Neural progenitor cell (in vitro differentiated cells): ENCODE measurements at places on chromosomes 5 and 9. TPM values are rescaled to one million over a fixed set of nuclear protein-coding genes. Genes with fewer than 3 reads are reported as not detected.

Gene UBE2R2
- total RNA-seq, result 53.6 and 68.3 TPM in 2 replicates

Gene SLC1A1
- total RNA-seq, result 12.5 and 16.2 TPM in 2 replicates

- DNase-seq, result peak; percentile 16
Observed at GRCh38 chr5:160009591-160009989, 651 bp downstream of the TTC1 start.

DNA sequence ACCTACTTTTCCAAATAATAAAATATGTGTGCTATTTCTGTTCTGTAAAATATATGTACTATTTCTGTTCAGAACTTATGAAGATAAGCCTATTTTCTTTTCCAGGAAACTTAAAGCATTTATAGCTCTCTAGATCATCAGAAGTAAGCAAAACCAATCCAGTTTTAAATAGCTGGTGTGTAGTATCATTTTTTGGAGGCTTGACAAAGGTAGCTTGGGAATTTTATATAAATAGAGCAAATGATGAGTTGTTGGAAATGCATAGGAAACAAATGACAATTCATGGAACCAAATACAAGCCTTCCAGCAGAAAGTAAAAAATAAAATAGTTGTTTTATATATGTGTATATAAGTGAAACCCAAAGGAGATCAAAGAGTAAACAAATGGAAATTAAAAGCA, 1038.1 kb upstream of the ARRDC3 start:
- no peak for DNase-seq

GRCh38 chr5:14215901-14216300, 72.8 kb downstream of the TRIO start:
- peak; percentile 51 for DNase-seq

Gene DMRT3
- 0.41 and 0.90 TPM in 2 replicates for total RNA-seq

- no peak for DNase-seq
Observed at GRCh38 chr9:116383133-116383532, 229.5 kb downstream of the PAPPA start.

Gene FOXD4L3
- total RNA-seq, result not detected in 2 replicates

DNA sequence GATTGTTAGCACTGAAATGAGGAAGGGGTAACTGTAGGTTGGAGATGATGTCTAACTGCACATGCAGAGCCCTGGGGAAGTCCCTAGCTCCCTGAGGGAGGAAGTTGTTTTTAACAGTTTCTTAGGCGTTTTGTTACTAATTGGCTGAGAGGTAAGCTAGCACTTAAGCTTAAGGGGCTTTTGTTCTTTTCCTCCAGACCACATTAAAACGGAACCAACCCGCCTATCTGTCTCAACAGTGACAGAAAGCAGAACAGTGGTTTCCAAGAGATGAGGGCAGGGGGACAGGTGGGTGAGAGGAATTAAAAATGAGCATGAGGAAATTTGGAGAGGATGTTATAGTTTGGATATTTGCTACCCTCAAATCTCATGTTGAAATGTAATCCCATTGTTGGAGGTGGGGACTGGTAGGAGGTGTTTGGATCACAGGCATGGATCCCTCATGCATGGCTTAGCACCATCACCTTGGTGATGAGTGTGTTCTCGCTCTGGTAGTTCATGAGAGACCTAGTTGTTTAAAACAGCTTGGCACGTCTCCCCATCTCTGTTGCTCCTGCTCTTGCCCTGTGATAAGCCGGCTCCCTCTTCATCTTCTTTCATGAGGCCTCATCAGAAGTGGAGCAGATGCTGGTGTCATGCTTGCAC, 38.9 kb downstream of the LYRM7 start:
- peak; percentile 74 for DNase-seq

DNA sequence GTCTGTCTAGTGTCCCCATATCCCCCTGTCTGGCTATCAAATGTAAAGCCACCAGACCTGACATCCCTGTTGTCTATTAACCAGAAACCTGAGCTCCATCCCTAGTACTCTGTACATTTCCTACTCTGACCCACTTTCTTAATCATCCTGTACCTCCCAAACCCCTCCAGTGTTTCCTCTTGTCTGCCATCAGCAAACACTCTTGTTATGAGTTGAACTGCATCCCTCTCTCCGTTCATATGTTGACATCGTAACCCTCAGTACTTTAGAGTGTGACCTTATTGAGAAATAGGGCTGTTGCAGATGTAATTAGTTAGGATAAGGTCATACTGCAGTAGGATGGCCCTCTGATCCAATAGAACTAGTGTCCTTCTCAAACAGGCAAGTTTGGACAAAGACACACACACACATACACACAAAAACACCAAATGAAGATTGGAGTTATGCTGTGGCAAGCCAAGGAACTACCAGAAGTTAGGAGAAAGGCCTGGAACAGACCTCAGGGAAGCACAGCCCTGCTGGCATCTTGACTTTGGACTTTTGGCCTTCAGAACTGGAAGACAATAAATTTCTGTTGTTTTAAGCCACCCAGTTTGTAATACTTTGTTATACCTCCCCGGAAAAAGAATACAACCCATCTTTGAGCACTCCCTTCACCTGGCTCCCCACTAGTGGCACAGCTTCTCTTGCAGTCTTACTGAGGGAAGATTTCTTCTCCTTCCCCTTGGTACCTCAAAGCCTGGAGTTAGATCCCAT, 180.0 kb upstream of the PTGER4 start:
- no peak for DNase-seq

Gene MATR3
- 680 and 1,185 TPM in 2 replicates for total RNA-seq

DNA sequence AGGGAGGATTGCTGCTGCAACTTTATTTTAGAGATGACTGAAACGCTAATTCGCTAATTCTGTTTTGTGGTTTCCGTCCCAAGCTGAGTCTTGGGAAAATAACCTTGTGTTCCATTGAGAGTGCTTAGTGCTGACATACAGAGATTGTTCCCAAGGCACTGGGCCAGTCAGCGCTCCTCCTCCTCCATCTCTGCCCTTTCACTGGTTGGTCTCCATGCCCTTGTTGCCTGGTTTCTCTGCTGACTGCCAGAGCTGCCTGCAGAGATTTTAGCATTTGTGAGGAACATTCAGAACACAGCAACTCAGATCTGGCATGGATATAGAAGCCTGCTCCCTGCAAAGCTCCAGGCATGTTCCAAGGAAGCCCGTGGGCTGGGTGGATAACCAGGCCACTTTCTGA, 126.0 kb upstream of the IRX2 start:
- no peak for DNase-seq

Gene IFNK
- not detected in 2 replicates for total RNA-seq

Gene FST
- total RNA-seq, result 58.7 and 79.4 TPM in 2 replicates

Gene SPATA31A5
- total RNA-seq, result not detected in 2 replicates

Gene NPR3
- total RNA-seq, result 0.31 TPM in 1 of 2 replicates, not detected in the other

GRCh38 chr9:104948277-104948676, 20.3 kb upstream of the ABCA1 start:
- DNase-seq, result no peak

- no peak for DNase-seq
Observed at GRCh38 chr9:92954049-92954861, 6.9 kb downstream of the FGD3 start.
